ENCODE measurements at places on chromosomes 7 and 10.

GRCh38 chr7:35714862-35715261, 19.9 kb upstream of the HERPUD2 start:
- peak; percentile 37 for DNase-seq

GRCh38 chr10:90732581-90732980, 125.3 kb downstream of the HTR7 start:
- no peak for DNase-seq

DNA sequence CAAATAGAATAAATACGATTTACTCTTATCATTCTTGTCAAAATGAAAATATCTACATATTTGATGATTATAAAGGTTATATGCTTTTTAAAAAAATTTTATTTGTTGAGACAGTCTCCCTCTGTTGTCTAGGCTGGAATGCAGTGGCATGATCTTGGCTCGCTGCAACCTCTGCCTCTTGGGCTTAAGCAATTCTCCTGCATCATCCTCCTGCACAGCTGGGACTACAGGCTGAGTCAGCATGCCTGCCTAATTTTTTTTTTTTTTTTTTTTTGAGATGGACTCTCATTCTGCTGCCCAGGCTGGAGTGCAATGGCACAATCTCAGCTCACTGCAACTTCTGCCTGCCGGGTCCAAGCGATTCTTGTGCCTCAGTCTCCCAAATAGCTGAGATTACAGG, 48.9 kb downstream of the PUS7 start:
- no peak for DNase-seq

GRCh38 chr7:138169441-138169851, 93.2 kb downstream of the AKR1D1 start:
- no peak for DNase-seq

- no peak for DNase-seq
Measured at GRCh38 chr7:18166002-18166401, 138.4 kb upstream of the PRPS1L1 start.

DNA sequence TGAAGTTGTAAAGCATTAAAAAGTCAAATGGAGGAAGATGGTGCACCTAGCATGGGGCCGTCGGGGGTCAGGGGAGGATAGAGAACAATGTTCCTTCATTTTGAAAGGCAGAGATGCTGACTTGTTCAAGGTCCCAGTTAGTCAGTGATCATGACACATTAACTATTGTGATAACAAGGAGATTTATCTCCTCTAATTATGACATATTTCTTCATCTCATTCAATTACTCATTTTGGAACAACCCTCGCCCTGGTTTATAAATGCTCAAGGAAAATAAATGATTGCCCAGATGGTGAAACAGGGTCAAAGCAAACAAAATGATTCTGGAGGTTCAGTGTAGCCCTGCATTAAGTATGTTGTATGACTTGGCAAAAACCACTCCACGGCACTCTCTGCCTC, 106.2 kb downstream of the ITIH5 start:
- DNase-seq: no peak

- no peak for DNase-seq
Measured at GRCh38 chr10:125407000-125407502, 246.7 kb upstream of the CTBP2 start.

GRCh38 chr7:34758111-34758601, 100.1 kb downstream of the NPSR1 start:
- no peak for DNase-seq

DNA sequence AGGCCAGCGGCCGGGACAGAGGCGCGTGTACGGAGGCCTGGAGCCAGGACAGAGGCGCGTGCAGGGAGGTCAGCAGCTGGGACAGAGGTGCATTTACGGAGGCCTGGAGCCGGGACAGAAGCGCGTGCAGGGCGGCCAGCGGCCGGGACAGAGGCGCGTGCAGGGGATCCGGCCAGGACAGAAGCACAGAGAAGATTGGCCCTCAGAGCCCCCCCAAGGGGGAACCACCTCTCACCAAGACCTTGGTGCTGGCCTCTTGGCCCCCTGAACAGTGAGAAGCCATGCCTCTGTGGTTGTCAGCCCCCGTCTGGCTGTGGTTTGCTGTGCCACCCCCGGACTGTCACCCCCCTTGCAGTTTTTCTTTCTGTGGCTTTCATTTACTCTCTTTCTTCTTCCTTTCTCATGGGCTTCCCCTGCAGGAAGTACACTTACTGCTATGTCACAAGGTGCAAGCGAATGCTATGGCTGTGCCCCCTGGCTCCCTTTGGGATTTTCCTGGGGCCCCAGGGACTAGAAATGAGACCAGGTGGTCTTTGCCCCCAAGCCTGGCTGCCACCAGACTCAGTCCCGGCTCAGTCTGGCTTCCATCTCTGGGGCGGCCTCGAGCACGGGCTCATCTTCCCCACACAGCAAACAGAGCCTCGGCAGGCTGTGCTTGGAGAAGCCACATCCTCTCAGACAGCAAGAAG, 41.1 kb downstream of the INSIG1 start:
- no peak for DNase-seq

- no peak for DNase-seq
Measured at GRCh38 chr7:7427363-7427762, 108.3 kb downstream of the COL28A1 start.

GRCh38 chr7:108140671-108141070, 10.5 kb upstream of the LAMB4 start:
- no peak for DNase-seq

DNA sequence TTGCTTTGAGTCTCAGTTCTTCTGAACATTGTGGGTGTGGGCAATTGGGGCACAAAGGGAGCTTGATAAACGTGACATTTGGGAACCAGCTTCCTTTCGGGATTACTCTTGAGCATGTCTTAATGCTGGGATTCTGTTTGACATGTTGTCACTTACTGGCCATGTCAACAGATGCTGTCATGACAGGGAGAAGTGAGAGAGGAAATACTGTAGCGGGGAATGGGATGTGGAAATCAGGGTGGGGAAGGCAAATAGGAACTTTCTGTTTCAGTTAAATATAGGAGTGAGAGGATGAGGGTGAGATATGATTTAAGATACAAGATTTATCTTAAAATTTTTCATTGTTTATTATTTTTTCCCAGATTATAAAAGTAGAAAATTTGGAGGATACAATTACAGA, 83.9 kb downstream of the SEC23IP start:
- DNase-seq: no peak

DNA sequence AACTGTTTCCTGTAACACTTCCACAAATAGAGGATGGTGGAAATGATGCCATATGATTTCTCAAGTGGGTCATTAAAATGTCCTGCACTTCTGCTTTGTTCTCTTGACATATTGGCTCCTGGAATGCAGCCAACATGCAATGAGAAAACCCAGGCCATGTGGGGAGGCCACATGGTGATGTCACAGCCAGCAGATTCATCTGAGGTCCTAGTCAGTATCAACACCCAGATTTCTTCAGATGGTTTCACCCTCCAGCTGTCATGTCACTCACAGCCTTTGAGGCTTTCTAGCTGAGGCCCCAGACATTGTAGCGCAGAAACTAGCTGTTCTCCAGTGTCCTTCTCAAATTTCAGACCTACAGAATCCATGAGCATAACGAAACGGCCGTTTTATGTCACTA, 102.3 kb upstream of the NUPR2 start:
- no peak for DNase-seq

DNA sequence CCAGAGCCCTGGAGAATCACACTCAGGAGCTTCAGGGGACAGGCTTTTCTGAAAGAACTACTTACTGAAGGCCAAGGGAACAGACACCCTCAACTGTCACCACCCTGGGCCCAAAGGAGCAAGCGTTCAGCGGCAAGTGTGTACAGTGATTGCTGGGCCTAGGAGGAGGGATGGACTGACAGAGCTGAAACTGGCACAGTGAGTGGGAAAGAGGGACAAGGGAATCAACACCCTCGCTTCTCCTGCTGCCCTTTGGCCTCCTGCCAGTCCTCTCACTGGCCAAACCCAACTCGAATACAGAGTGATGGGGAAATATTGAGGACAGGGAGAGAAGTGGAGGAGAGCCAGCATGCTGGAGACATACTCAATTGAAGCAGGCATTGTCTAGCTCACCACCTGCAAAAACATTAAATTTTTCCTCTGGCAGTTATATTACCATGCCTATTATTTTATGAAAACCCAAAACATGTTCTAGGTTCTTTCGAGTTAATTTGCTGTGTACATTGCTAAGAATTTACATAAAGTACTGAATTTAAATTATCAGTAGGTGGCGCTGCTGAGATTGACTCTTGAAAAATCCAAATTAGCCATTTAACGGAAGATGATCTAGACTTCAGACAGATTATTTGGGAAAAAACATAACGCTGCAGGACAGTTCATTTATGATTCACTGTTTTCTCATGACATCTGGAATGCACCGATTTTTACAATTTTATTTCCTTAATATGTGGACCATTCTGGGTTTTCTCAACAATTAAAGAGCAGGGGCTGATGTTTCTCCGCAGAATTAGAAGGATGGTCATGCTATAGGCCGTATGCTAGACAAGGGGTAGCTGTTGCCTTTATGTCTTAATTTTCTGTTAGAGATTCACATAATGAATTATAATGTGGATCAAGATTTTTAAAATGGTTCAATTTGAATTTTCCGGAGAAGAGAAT, 14.7 kb upstream of the TMEM236 start:
- DNase-seq: peak; percentile 43

- DNase-seq: no peak
Measured at GRCh38 chr10:42650374-42650773, 12.0 kb upstream of the ZNF33B start.

- no peak for DNase-seq
Measured at GRCh38 chr10:124321433-124322089, 97.2 kb downstream of the OAT start.

- DNase-seq: no peak
Measured at GRCh38 chr10:13000431-13000830, 1.1 kb downstream of the CCDC3 start.

- no peak for DNase-seq
Measured at GRCh38 chr7:132402751-132403245, 173.5 kb downstream of the PLXNA4 start.

GRCh38 chr10:77253147-77253545, 384.5 kb downstream of the KCNMA1 start:
- no peak for DNase-seq

DNA sequence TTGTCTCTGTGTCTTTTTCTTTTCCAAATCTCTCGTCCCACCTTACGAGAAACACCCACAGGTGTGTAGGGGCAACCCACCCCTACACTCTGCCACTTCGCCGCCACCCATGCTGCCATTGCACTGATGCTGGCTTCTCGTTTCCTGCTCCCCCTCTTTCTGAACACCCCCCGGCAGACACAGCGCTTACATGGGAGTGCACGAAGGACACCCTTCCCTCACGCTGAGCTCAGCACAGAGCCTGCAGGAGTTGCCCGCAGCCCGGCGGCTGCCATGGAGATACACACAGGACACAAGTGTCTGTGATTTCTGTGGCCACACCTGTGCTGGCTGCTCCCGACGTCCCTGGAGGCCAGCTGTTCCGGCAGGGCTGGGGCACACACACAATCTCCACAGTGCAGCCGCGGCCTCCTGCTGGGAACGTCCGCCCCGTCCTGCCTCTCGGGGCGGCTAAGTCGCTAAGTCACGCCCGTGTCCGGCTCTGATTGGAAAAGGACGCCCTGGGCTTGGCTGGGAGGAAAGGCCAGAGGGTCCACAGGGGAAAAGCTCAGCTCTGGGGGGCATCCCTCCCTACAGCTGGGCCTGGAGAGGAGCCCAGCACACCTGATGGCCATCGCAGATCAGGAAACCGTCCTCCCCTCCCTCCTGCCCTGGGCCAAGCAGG, 349.8 kb downstream of the PTPRN2 start:
- no peak for DNase-seq

- no peak for DNase-seq
Measured at GRCh38 chr10:113020475-113020753, 70.4 kb downstream of the TCF7L2 start.

GRCh38 chr10:15072358-15072757, 16.2 kb downstream of the ACBD7 start:
- no peak for DNase-seq

DNA sequence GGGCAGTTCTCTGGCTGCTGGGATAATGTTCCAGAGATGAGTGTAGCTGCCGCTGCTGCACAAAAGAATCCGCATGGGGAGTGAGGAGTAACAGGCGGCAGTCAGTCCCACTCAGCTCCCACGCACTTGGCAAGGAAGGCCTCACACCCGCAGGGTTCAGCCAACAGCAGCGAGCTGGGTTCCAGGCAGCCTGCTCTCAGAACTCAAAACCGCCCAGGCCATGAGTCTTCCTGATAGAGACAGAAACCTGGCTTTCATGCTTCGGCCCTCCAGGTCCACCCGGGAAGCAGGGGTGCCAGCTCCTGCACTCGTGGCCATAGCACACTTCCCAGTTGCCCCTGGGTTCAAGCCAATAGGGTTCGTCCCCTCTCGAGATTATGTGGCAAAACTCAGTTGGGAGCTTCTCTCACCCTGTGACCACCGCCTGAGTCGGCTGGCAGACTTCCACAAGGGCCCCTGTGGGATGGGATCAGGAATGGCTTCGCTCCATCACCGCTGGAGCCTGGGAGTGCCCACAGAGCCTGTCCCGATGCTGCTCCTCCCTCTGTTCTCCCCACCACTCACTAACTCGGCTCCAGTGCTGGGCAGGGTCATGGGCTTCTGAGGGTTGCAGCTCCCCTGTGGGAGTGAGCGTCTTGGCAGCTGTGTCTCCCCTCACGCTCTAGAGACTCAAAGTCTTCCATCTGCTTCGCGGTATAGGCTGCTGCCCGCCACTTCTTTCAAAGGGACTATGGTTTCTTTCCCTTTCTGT, 20.6 kb downstream of the CLRN3 start:
- DNase-seq: no peak
